ENCODE measurements at places on chromosomes 2 and 18.

- no peak for DNase-seq
These were observed 132.5 kb upstream of the SLC8A1 start for GRCh38 chr2:40584432-40584831.

DNA sequence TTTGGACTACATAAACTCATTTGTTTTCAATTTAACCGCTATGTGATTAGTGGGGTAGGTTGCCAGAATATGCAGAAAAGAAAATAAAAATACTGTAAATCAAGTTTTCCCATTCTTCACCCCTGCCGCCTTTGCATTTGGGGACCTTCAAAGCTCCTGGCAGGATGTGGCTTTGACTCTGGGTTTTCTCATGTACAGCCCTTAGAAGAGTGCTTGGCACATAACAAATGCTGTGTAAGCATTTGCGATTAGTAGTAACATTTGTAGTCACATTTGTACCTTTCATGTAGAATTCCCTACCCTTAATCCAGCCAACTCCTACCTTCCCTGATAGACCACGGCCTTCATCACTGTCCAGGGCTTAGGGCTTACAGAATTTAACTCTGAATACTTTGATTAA, 262.6 kb downstream of the MREG start:
- DNase-seq: no peak

DNA sequence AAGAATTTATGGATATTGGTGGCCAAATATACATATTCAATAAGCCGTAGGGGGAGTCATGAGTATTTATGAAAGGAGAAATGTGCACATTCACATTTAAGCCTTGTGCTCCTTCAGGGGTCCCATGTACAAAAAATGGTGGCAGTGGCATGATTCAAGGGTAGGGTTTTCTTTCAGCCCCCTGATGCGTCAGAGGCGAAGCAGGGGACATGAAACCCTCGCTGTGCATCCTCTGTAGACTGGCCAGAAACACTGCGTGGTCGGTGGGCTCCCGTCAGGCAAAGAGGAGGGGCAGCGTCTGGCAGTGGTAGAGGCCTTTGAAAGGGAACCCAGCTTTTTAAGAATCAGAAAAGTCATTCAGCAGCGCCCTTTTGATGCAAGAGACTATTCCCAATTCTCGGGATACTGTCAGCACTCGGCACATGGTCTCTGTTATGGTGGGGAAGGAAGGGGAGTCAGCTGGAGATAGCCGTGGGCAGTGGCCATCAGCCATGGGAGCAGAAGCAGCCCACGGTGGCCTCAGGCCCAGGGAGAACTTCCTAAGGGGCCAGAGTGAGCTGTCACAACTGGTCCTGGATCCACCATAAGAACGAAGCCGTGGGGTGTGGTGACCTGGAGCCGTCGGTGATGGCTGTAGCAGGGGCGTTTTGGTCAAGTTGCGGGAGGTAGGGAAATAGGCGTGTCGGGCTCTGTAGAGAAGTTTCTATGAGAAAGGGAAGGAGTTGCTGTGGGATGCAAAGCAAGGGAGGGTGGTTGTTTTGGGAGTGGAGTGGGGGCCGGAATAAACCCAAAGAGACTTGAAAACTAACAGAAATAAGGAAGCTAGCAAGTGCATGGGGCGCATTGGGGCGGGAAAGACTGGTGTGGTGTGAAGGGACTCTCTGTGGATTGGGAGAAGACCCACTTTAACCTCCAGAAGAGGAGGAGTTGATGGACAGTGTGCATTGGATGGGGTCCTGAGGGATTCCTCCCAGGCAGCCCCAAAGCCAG, 95.6 kb downstream of the SH3BP4 start:
- no peak for DNase-seq

GRCh38 chr18:2173486-2173885, 397.8 kb downstream of the METTL4 start:
- DNase-seq: no peak

DNA sequence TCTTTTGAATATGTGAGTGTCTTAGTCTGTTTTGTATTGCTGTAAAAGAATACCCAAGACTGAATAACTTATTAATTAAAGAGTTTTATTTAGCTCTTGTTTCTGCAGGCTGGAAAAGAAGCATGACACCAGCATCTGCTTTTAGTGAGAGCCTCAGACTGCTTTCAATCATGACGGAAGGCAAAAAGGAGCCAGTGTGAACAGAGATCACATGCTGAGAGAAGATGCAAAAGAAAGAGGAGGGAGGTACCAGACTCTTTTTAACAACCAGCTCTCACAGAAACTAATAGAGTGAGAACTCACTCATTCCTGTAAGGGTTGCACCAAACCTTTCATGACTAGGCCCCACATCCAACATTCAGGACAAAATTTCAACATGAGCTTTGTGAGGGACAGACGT, 101.6 kb upstream of the HNMT start:
- DNase-seq: no peak

DNA sequence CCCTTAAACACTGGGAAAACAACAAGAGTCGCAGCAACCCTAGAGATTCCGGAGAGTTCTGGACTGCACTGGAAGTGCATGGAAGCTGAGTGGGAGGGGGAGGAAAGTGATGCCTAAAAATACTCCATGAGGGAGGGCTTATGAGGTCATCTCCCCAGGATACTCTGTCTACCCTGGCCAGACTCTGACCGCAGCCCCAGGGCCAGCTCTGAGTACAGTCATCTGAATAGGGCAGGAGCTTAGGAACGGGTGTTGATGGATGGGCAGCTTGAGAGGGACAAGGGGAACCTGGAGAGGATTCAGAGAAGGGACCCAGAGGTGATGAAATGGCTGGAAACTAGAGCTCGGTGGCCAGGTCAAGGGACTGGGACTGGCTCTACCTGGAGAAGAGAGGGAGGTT, 79.3 kb upstream of the IGFBP5 start:
- no peak for DNase-seq

DNA sequence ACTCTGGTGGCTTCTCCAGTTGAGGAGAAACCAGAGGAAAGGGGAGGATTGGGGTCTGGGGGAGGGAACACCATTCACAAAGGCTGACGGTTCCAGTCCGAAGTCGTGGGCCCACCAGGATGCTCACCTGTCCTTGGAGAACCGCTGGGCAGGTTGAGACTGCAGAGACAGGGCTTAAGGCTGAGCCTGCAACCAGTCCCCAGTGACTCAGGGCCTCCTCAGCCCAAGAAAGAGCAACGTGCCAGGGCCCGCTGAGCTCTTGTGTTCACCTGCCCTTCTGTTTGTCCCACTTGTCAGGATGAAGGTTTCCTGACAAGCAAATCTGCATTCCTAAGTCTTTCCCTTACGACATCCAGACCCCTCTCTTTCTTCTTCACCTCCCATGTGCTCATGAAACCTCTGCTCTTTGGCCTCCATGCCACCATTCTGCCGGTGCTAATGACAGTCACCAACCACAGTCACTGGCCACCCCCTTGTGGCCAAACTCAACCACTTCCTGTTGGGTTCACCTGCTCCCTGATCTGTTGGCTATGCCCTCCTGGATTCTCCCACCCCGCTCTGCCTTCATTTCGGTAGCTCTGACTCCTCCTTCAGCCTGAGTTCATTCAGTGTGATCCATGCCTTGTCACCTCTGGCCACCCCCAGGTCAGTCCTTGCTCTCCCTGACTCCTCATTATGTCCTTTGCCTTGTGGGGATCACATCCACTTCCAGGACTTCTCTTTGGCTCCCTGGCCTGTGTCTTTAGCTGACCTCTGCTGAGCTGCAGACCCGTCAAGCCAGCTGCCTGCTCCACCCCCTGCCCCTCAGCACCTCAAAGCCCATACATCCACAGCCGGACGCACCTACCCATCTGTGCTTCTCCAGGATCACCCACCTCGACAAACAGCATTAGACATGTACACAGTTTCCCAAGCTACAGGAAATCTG, 17.6 kb downstream of the EMX1 start:
- DNase-seq: no peak

- DNase-seq: no peak
These were observed 95.3 kb downstream of the EIPR1 start for GRCh38 chr2:3282056-3282998.

DNA sequence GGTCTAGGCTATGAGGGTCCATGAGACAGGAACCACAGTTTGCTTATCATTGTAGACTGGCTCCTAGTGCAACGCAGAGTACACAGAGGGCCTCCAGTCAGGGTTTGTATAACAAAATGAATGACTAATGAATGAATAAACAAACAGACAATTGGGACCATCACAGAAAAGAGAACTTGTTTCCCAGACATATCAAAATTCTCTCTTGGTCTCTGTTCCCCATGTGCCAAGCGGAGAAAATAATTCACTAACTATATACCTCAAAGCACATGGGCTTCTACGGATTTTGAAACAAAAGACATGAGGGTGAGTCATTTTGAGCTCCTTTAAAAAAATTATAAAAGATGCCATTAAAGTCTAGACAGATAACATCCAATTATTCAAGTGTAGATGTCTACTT, 28.0 kb downstream of the INO80C start:
- DNase-seq: no peak

DNA sequence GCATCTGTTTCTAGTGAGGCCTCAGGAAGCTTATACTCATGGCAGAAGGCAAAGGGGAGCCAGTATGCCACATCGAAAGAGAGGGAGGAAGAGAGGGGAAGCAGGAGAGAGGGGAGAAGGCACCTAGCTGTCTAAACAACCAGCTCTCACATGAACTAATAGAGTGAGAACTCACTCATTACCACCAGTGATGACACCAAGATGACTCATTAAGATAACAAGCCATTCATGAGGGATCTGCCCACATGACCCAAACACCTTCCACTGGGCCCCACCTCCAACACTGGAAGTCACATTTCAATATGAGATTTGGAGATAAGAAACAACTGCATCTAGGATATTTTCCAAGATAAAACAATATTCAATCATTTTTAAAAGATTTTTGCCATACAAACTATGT, 753.9 kb upstream of the ZEB2 start:
- no peak for DNase-seq

- no peak for DNase-seq
These were observed 18.3 kb upstream of the CHCHD5 start for GRCh38 chr2:112566104-112566503.
